Panc1 (cell line): ENCODE measurements at places on chromosomes 16 and 17.

- no peak for DNase-seq
Measured at GRCh38 chr16:31201582-31202413, 762 bp downstream of the PYCARD start.

DNA sequence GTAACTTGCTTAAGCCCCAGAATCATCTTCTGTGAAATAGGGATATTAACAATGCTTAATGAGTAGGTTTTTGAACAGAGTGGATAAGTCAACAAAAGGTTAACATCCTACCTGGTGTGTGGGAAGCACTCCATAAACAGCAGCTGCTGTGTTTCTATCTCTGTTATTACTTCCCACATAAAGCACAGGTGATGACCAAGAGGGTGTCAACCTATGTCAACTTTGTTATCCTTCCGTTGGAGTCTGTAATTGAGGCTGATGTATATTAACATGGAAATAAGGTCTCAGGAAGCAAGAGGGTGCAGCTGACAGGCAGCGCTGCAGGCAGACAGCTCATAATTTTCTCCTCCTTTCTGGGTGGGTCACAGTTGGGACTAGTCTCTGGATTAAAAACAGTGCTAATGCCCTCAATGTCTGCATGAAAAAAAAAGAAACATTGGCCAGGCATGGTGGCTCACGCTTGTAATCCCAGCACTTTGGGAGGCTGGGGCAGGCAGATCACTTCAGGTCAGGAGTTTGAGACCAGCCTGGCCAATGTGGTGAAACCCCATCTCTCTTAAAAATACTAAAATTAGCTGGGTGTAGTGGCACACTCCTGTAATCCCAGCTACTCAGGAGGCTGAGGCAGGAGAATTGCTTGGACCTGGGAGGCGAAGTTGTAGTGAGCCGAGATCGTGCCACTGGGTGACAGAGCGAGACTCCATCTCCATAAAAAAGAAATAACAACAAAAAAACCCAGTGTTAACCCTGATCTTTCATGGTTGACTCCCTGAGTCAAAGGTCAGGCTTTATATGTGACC, 269.6 kb downstream of the SNX29 start:
- DNase-seq, result no peak

DNA sequence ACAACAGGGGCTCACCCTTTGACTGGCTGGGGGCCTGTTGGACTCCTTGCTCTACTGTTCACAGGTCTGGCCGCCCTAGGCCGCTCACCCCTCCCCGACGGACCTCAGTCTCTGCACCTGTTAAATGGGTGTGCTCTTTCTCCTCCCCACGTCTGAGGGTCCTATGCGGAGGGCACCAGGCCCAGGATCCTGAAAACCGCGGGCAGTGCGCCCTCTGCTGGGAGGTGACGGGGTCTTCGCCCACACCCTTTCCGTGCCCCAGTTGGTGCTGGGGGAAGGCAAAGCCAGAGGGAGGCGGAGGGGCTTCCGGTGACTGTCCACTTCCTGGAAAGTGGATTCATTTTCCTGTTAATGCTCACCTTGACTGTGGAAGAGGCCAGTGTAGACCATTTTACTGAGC, 1010.9 kb downstream of the KCNJ18 start:
- DNase-seq, result no peak

DNA sequence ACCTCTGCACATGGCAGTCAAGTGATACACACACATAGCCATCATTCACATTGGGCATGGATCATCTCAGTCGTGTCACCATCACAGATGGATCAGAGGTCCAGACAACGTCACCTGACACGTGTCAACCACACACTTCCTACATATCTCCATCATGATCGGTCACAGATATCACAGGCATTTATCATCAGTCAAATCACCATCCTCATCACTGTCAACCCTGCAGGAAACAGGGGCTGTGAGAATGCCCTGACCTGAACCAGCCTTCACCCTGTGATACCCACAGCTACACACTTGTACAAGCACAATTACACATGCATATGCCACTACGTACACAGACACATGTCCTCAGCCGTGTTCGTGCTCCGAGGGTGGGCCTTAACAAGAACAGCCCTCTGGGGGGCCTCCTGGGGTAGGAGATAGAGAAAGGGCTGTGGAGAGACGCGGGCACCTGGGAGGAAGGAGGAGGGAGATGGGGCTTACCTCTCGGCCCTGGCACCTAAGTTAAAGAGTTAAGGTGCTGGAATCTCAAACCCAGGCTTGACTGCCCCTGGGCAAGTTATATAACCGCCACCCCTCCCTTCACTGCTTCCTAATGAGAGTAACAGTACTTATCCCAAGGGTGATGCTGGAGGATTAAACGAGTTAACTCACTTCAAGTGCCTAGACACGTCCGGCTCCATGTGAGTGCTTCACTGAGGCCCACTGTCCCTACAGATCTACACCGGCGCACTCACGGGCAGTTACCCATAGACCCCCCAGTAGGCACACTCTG, 1.1 kb downstream of the SLC12A4 start:
- DNase-seq, result no peak

GRCh38 chr17:80691784-80692183, 147.1 kb downstream of the RPTOR start:
- no peak for DNase-seq

DNA sequence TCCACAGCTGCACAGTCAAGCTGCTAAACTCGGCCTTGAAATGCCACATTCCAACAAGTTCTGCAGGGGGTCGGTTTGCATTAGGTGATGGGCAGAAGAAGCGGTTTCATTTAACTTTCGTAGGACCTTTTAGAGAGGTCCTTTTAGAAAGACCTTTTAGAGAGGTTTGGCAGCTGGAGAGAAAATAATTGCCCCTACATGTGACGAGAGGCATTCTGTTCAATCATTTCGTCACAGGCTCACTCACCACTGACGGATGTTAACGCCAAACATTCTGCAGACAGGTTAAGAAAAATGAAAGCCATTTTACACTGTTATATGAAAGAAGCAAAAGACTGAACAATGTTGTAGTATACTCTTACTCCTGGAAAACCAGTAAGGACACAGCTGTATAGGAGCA, 76.5 kb upstream of the ZNF423 start:
- DNase-seq, result no peak

- no peak for DNase-seq
Measured at GRCh38 chr16:73546341-73546845, 498.5 kb upstream of the ZFHX3 start.

DNA sequence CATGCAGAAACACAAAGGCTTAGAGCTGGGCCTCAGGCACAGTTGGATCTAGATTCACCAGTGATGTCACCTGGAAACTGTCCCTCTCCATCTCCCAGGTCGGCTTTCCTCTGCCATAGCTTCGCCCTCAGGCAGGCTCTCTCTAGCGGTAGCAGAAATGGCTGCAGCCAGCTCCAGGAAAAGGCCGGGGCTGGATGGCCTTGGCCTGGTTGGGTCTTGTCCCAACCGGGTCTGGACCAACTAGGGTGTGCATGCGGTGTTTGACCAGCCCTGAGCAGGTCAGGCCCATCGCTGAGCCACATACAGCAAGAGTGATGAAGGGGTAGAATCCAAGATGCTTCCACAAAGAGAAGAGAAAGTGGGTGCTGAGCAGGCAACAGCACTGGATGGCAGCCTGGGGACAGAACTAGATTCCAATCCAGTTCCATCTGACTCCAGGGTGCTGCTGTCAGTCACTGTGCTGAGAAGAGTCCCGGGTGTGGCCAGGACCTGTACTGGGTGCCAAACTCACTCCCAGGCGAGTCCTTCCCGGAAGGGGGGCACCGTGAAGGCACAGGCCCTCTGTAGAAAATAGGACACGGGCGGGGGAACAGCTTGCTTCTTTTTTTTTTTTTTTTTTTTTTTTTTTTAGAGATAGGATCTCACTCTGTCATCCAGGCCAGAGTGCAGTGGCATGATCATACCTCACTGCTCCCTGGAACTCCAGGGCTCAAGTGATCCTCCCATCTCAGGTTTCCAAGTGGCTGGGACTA, 51.8 kb downstream of the SOCS3 start:
- DNase-seq, result no peak

DNA sequence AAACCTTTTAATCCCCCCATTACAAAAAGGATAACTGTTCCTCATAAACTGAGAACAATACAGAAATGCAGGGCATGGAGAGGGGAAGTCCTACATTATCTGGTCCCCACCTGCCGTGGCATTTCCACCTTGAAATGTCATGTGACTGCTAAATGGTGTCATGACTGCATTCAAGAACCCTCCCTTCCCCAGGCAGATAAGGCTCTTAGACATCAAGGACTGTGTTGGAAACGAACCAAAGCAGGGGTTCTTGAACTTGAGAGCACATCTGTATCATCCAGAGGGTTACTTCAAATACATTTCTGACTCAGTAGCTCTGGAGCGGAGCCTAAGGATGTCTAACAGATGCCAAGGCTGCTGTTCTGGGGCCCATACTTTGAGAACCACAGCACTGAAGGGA, 18.4 kb downstream of the CMTM3 start:
- DNase-seq, result no peak
